ENCODE measurements at places on chromosomes 5 and 9. TPM values are rescaled to one million over a fixed set of nuclear protein-coding genes. Genes with fewer than 3 reads are reported as not detected.

Gene INIP
- 21.5 TPM for total RNA-seq

DNA sequence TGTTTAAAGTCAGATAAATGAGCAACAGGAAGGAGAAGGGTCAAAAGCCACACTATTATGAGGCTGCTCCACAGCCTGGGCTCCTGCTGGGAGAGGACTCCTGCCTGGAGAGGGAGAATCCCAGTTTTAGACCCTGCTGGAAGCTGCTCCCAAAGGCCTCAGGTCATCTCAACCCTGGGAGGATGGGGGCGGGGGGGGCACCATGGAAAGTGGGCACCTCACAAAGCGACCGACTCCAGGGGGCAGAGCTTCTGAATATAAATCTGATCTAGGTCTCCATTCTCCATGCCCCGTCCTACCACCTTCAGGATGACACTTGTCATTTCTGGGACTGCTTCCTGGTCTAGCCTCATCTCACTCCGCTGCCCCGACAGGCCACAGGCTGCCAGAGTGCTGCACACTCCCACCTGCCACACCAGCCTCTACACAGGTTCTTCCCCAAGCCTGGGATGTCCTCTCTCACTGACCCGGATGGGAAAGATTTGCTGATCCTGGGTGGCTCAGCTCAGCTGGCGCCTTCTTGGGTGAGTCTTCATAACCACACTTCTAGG lies 183.4 kb downstream of the GAPVD1 start:
- DNase-seq: no peak

GRCh38 chr5:141680751-141681201 lies 1.3 kb downstream of the ARAP3 start:
- peak; percentile 22 for DNase-seq

DNA sequence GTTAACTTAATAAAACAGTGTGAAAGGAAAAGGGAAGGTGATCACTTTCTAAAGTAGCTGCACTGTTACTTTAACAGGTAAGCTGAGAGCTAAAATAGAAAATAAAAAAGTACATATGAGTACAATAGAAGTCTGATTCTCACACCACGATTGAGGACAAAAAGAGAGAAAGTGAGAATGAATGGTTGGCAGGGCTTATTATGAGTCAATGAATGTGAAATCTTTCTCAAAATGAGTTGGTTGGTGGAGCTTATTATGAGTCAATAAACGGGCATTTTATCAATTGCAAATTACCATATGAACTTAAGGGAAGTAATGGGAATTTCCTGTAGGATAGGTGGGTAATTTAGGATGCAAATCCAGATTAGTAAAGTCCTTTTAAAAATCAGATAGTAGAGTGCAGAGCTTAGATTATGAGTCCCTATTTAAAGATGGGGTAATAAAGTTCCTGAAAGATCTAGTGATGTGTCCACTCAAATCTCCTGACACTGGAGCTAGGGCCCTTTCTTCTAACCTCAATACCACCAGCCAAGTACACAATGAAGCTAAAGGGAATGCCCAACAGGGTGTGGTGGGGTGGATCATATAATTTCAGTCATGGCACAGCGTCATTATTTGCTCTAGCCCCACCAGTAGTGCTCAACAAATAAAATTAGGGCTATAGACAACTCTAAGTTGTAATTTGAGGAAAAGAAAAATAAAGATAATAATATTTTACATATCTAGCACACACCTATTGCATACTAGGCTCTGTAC lies 21.1 kb upstream of the TLR4 start:
- DNase-seq: no peak

GRCh38 chr9:600006-600405 lies 241.5 kb upstream of the DMRT1 start:
- DNase-seq: no peak

DNA sequence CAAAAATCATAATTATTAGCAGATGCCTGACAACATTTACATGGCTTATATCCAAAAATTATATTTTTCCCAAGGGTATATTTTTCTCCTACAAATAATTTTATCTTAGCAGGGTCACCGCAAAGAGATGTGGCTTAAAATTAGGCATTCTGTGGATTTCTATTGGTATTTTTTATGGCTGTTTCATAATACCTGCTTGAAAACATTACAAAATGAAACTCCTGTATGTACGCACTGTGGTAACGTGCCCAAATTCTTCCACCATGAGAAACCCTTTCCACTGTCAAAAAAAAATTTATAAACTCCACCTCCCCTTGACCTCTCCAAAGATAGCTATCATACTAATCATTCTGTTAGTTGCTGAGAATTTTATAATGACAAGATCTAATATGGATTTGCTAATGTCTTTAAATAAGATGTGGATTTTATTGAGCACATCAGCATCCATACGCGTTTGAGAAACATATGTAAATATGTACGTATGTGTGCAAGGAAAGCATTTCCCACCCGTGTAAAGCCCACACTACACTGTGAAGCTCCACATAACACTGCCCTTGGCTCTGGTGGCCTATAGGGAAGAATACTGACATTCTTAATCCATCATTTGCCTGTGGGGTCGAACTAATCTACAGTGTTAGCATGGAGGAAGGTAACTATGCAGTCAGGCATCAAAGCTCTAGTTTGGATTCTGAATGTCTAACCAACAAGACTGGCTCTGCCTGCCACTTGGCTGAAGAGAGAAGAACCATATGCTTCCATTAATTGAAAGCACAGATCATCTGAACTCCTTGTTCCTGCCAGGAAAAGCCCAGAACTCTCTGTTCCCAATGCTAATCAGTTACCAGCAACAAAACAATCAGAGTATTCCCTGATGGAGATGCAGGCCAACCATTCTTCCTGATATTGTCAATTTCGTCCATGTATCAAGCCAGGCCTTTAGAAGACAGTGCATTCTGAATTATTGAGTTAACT lies 244.7 kb downstream of the SPOCK1 start:
- no peak for DNase-seq
